ENCODE measurements at places on chromosomes 4 and X. TPM values are rescaled to one million over a fixed set of nuclear protein-coding genes. Genes with fewer than 3 reads are reported as not detected.

TLR8 gene
- not detected for total RNA-seq

TRIM75 gene
- total RNA-seq = not detected

ODAPH gene
- not detected for total RNA-seq

DNA sequence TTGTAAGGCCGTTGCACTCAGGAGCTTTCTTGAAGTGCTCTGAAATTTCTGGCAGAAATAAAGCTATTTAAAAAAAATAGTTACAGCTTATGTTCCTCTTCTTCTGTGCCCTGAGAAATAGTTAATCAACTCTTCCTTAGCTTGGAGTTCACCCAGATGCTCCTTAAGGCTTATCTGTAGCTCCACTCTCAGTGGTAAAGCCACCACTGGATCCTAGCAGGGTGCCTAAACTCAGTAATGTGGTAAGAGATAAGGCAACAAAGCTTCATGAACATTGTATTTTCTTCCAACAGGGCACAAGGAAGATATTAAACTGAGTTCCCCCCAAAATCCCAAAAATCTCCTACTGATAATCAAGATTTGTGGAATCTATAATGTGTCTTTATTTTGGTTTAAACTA, 299.5 kb downstream of the MAPK10 start:
- no peaks in the 10 kb centered on the region for H3K36me3 ChIP-seq
- peaks cover 2% of the 10 kb centered on the region for H3K27me3 ChIP-seq
- H3K4me3 ChIP-seq = no peak overlapping the region

DNA sequence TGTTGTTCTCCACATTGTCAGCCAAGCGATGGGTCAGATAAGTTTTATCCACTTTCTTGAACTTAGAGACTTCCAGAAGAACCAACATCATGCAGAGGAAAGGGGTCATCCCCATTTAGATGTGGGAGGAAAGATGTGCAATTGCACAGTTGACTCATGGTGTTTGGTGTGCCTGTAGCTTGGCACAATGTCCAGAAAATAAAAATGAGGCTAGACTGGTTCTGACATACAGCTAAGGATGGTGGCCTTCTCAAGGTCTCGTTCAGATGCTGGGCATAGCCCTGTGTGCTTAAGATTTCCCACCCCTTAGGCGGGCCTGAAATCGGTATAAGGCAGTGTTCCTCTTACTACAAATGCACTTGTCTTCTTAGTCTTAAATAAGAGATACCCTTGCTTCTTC, 101.1 kb downstream of the PCDH7 start:
- no peaks in the 10 kb centered on the region for H3K27me3 ChIP-seq
- no peak overlapping the region for H3K27ac ChIP-seq
- DNase-seq = no peak

GRCh38 chr4:100362366-100362765, 155.5 kb downstream of the EMCN start:
- H3K4me1 ChIP-seq = peaks cover 14% of the 10 kb centered on the region
- DNase-seq = peak; percentile 67
- H3K27ac ChIP-seq = no peak overlapping the region
- no peak overlapping the region for H3K4me3 ChIP-seq
- no peaks in the 10 kb centered on the region for H3K27me3 ChIP-seq

GRCh38 chr4:99755223-99755944, 61.2 kb upstream of the DAPP1 start:
- H3K27ac ChIP-seq = no peak overlapping the region
- H3K36me3 ChIP-seq = no peaks in the 10 kb centered on the region
- no peak overlapping the region for H3K4me3 ChIP-seq

GRCh38 chr4:113838460-113838859, 76.9 kb upstream of the CAMK2D start:
- no peak overlapping the region for H3K4me3 ChIP-seq
- no peak for DNase-seq
- H3K27me3 ChIP-seq = no peaks in the 10 kb centered on the region
- no peaks in the 10 kb centered on the region for H3K36me3 ChIP-seq
- peaks cover 20% of the 10 kb centered on the region for H3K4me1 ChIP-seq
- no peak overlapping the region for H3K27ac ChIP-seq

- no peaks in the 10 kb centered on the region for H3K27me3 ChIP-seq
- no peak for DNase-seq
- no peak overlapping the region for H3K4me3 ChIP-seq
- peaks cover 13% of the 10 kb centered on the region for H3K4me1 ChIP-seq
- H3K27ac ChIP-seq = no peak overlapping the region
Measured at GRCh38 chr4:87971866-87972265, 3.6 kb upstream of the SPP1 start.

DNA sequence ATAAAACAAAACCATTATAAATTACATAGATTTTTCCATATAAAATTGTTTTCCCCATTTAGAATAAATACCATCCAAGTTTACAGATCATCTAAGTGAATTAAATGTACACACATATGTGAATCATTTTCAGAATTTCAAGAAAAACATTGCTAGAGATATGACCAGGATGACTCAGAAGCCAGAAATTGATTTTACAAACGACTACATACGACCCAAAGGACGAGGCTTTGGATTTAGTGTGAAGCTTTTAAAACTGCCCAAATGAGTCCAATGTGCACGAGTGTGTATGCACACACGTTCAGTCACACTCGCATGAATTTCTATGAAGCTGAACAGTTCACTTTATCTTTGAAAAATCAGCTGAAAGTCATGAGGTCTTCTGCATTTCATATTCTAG, 37.9 kb downstream of the MFAP3L start:
- no peak overlapping the region for H3K4me3 ChIP-seq
- no peaks in the 10 kb centered on the region for H3K4me1 ChIP-seq
- H3K27ac ChIP-seq = no peak overlapping the region
- H3K27me3 ChIP-seq = no peaks in the 10 kb centered on the region
- no peaks in the 10 kb centered on the region for H3K36me3 ChIP-seq

- no peaks in the 10 kb centered on the region for H3K4me1 ChIP-seq
- H3K4me3 ChIP-seq = no peak overlapping the region
- H3K27ac ChIP-seq = no peak overlapping the region
- DNase-seq = no peak
Measured at GRCh38 chr4:2079006-2079405, 19.9 kb downstream of the NAT8L start.

DNA sequence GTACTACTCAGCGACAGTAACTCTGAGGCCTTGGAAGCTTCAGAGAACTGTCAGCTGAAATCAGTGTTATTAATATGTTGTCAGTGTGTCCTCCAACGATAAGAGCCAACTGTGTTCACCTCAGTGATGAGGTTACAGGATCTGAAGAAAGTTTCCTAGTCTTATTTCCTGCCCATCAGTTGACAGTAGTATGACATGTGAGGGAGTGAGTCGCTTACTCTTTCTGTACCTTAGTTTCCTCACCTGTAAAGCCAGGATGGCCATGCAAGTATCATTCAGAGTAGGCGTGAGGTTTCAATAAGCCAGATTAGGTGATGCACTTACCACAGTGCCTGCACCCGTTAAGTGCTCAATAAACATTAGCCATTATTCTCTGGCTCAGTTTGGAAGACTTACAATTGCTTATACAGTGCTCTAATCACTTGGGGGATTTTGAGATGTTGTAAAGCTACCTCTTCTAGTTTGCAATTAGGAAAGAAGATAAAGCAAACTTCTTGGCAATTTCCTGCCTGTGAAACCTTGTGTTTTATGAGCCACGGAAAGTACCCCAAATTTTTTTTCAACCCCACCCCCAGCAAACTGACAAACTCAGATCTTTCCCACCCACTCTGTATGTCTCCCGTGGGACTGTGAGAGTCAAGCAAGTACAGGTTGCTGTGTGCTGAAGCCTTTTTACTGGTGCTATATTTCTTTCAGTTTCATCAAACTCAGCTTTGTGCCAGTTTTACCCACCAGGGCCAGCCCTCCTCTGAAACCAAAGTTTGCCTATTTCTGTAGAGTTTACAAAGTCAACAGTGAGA, 62.2 kb downstream of the ANXA3 start:
- H3K27ac ChIP-seq = no peak overlapping the region
- no peak overlapping the region for H3K4me3 ChIP-seq
- no peak for DNase-seq
- no peaks in the 10 kb centered on the region for H3K4me1 ChIP-seq

GRCh38 chr4:166432125-166432524, 559.1 kb downstream of the TLL1 start:
- H3K4me3 ChIP-seq = no peak overlapping the region
- no peak overlapping the region for H3K27ac ChIP-seq
- H3K36me3 ChIP-seq = no peaks in the 10 kb centered on the region
- DNase-seq = no peak
- H3K27me3 ChIP-seq = no peaks in the 10 kb centered on the region

DNA sequence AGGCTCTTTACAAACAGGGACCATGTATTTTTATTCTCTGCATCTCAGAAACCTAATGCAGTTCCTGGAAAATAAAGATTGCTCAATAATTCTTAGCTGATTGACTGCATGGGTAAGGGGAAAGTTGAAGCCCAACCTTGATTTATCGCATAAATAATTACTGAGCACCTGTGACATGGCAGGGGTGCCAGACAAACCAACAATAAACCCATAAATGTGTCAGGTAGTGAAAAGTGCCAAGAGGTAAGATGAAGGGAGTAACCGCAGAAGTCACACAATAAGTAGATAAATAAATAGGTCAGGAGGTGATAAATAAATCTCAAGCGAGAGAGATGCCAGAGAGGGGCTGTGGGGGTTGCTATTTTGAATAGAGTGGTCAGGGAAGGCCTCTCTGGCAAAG, 20.1 kb upstream of the AP1S2 start:
- H3K27me3 ChIP-seq = no peaks in the 10 kb centered on the region
- no peaks in the 10 kb centered on the region for H3K4me1 ChIP-seq
- no peaks in the 10 kb centered on the region for H3K36me3 ChIP-seq

GRCh38 chr4:3423952-3424351, 17.8 kb upstream of the HGFAC start:
- H3K27ac ChIP-seq = no peak overlapping the region
- no peak overlapping the region for H3K4me3 ChIP-seq
- H3K36me3 ChIP-seq = peaks cover 29% of the 10 kb centered on the region
- H3K4me1 ChIP-seq = no peaks in the 10 kb centered on the region

DNA sequence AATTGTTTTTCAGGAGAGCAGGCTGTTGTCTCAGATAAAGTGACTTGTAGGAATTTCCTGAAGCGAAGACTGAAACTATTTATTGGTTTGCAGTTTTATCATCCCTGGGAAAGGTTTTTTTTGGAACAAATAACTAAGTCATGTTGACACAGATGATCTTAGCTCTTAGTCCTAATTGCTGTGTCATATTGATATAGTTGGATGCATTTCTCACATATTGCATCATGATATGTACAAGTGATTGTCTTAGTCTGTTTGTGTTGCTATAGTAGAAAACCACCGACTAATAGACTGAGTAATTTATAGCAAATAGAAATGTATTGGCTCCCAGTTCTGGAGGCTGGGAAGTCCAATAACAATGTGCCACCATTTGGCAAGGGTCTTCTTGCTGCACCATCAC, 397.5 kb upstream of the PPP1R2C start:
- H3K36me3 ChIP-seq = no peaks in the 10 kb centered on the region
- H3K27ac ChIP-seq = no peak overlapping the region
- no peak for DNase-seq
- H3K27me3 ChIP-seq = no peaks in the 10 kb centered on the region
- no peak overlapping the region for H3K4me3 ChIP-seq

DNA sequence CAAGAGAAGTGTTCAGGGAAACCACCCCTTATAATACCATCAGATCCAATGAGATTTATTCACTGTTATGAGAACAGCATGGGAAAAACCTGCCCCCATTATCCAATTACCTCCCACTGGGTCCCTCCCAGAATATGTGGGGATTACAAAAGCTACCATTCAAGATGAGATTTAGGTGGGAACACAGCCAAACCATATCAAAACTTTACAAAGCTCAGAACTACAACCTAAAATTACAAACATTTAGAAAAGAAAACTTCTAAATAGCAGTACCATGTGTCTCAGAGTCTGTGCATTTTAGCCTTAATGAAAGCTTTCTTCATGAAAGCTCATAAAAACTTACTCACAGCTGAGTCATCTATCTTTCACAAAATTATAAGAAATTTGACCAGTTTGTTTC, 1442.8 kb upstream of the PCDH7 start:
- H3K4me1 ChIP-seq = peaks cover 19% of the 10 kb centered on the region
- H3K36me3 ChIP-seq = no peaks in the 10 kb centered on the region
- peak overlapping the region; percentile 82 for H3K27ac ChIP-seq
- no peaks in the 10 kb centered on the region for H3K27me3 ChIP-seq

GRCh38 chrX:41923978-41924683, 777 bp upstream of the CASK start:
- peak; percentile 46 for DNase-seq
- H3K4me1 ChIP-seq = no peaks in the 10 kb centered on the region
- peak overlapping the region; percentile 74 for H3K4me3 ChIP-seq
- peaks cover 5% of the 10 kb centered on the region for H3K27me3 ChIP-seq

DNA sequence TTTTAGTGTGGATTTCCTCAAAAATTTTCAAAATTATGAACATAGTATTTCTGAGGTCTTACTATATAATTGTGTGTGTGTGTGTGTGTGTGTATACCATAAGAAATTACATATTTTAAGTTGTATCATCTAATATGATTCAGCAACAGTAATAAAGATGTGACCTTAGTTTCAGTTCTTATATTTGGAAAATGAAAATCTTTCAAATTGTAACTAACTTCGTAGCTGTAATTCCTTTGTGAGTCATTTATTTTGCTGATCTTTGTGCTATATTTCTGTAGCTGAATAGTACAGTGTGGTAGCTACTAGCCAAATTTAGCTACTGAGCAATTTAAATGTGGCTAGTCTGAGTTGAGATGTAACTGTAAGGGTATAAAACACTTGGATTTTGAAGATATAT, 116.4 kb downstream of the RAP1GDS1 start:
- no peak overlapping the region for H3K27ac ChIP-seq
- no peaks in the 10 kb centered on the region for H3K27me3 ChIP-seq
- no peaks in the 10 kb centered on the region for H3K36me3 ChIP-seq
- no peaks in the 10 kb centered on the region for H3K4me1 ChIP-seq

Data from endothelial cell of umbilical vein (primary cell).